ENCODE measurements at places on chromosomes 2 and 18.

DNA sequence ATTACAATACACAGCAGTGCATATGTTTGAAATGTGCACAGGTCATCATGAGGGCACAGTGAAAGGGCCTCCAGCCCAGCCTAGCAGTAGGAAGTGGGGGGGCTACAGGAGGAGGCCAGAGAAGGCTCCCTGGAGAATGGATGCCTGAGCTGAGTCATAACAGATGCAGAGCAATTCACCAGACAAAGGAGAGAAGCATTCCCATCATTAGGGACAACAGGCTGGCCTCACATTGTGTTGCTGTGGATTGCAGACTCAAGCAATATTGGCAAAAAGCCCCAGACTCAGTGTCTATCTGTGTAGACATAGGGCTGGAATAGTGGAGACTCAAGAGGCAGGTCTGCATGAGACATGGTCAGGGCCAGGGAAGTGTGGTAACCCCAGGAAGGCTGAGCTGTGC is 329.9 kb downstream of the DLGAP1 start:
- DNase-seq, result no peak

DNA sequence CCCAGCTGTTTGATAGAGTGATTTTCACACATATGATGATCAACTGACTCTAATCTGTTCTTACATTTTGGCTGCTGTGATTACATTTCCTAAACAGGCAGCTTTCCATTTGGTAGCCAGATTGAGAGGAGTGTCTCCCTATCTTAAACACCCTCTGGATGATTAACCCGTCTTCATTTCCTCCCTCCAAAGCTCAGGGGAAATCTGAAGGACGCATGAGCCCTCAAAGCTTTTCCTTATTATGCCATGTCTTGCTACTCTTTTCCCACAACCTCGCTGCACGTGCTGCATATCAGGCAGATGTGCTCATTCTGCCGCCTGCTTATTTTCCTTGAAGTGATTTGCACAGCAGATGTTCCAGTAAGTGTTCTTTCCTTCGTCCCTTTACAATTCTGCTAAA is 837.4 kb downstream of the LRRTM4 start:
- DNase-seq, result no peak

DNA sequence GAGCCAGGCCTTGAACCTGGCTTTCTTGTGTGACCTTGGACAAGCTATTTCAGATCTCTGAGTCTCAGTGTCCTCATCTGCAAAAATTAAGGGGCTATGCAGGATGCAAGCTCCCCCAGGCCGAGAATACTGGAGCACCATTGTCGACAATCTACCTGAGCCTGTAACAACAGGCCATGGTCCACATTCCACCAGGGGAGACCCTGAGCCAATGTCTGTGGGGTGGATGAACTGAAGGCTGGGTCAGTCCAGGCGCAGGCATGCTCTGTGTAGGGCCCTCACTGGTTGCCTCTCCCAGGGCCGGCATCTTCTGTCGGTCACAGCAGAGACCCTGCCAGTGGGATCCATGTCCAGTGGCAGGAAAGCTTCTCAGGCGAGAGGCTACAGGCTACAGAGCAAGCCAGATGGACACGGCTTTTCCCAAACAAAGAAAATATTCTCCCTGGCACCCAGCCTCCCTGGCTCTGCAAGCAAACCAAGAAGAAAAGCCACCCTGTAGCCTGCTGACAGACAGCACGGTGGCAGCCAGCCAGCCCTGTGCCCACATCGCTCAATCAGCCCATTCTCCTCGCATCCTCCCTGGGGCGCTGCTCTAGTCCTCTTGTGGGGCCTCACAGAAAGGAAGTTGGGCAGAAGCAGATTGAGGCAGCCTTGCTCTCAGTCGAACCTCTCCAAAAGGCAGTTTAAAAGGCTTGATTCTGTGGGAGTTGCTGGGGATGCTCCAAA is 48.7 kb upstream of the FZD7 start:
- no peak for DNase-seq

GRCh38 chr2:72145658-72146329 is 1.9 kb downstream of the CYP26B1 start:
- DNase-seq, result no peak

DNA sequence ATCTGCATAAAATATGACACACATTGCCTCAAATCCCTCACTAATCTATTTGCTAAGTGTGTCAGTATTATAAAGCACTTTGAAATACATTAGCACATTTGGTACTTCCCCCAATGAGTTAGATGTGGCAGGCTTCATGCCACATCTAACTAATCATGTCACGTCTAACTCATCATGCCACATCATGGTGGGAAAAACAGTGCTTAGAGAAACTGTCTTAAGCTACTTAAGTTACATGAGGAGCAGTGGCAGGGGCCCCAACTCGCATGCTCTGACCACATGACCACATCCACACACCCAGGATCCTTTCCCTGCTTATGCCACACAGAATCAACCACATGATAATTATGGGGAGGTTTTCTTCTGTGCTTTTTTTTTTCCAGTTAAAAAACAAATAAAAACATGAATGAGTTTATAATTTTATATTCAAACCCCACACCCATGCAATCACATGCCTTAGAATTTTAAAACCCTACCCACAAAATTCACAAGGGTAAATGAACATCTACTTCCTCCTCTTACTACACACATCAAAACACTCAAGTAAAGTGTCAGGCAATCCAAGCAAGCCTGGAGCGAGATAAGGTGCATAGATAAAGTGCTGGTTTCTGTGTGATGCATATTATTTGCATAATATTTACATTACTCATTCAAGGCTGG is 1.6 kb downstream of the ABCA12 start:
- DNase-seq, result no peak

DNA sequence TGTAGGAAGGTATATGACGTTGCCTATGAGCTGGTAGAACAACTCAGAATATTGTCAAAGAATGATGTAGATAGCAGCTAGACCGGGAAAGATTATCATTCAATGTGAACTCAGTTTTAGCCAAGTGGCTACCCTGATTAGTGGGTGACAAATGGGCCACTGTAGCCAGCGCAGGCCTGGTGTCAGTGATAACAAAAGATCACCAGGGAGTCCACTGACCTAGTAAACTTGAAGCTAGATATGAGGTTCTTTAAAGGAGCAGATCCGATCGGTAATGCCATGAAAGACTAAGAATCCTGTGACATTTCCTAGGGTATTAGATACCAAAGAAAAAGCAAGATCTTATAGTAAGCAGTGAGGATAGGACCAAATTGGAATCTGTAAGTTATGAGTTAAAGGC is 180.9 kb downstream of the GCA start:
- no peak for DNase-seq

- no peak for DNase-seq
These were observed 3.2 kb upstream of the UGT1A6 start for GRCh38 chr2:233689501-233689900.

DNA sequence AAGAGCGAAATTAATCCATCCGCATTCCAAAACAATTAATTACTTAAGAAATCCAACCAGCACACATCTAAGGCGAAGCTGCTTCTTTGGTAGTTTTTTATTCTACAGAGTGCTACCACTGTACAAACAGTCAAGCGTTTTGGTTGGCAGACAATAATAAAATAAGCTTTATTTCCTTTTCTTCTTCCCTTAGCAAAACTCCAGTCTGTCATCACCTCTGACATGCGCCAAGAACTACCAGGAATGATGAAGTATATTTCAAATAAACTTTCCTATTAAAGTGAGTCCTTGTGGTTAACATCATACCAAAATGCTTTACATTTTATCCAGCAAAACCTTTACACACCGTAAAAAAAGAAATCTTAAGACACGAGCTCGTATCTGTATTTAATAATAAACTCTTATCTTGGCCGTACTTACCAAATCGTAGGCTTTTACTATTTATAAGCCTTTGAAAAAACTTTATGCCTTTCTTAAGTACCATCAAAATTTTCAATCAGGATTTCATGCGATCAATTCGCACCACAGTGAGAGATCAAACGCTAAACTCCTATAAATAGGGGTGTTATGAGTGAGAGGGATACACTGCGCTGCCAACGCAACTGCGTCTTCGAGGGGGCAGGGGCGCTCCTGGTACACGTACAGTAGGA is 1.3 kb downstream of the ATL2 start:
- DNase-seq, result peak; percentile 22

GRCh38 chr18:75208155-75208835 is 644 bp downstream of the PTGR3 start:
- no peak for DNase-seq

- no peak for DNase-seq
These were observed 254.8 kb downstream of the TGIF1 start for GRCh38 chr18:3704556-3705344.

GRCh38 chr2:127485051-127485693 is 41.1 kb downstream of the IWS1 start:
- DNase-seq, result no peak

DNA sequence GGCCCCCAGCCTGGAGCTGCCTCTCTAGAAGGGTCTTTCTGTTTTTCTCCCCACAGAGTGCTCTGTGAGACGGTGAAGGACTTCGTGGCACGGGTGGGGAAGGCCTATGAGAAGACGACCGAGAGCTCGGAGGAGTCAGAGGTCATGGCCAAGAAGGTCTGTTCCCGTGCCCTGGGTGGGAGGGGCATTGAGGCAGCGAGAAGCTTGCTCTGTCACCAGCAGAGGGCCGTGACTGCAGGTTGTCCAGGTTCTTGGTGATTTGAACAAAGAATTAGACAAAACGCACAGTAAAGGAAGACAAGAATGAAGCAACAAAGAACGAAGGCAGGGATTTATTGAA is 93.9 kb downstream of the DGKD start:
- DNase-seq, result no peak

- no peak for DNase-seq
These were observed 86.7 kb downstream of the EPAS1 start for GRCh38 chr2:46383784-46384456.

DNA sequence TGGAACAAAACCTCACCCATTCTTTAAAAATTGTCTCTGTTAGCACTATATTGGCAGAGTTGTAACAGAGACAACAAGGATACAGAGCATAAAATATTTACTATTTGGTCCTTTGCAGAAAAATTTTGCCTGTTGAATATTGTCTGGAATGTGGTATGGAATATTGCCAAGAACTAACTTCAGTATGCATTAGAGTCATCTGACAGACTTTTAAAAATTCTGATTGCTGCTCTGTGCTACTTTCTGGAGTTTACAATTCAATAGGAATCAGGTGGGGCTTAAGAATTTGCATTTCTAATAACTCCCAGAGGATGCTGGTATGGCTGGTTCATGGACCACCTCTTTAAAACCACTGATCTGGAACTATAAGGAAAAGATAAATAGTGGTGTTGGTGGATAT is 32.8 kb upstream of the NYAP2 start:
- no peak for DNase-seq

DNA sequence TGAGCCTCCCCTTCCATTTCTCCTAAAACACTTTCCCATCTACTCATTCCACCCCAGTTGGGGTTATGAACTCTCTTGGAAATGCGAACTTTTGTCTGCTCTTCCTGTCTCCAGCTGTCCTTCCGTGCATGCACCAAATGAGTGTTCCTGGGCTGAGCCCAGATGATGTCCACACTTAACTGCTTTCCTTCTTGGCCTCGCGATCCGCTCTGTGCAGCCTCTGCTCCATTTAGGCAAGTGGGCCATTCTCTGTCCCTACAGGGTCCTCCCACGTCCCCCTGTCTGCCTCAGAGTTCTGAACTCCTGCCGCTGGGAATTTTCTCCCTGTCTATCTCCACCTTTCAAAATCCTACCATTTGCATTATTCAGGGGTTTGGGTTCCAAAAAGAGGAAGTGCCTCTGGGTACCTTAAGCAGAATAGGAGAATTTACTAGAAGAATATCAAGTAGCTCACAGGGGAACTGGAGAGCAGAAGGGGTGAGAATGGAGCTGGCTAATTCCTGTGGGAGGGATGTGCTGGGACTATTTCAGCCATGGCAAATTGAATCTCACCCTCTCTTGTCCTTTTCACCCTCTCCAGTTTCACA is 4.7 kb upstream of the NCK2 start:
- DNase-seq, result no peak

- DNase-seq, result no peak
These were observed at the start of gene GKN1 for GRCh38 chr2:68974251-68974650. TSS of gene GKN1 (plus strand) at chr2:68974636. CDS start at chr2:68974678, 42 bp downstream.

- no peak for DNase-seq
These were observed 443.4 kb downstream of the ZNF516 start for GRCh38 chr18:76051396-76052226.

DNA sequence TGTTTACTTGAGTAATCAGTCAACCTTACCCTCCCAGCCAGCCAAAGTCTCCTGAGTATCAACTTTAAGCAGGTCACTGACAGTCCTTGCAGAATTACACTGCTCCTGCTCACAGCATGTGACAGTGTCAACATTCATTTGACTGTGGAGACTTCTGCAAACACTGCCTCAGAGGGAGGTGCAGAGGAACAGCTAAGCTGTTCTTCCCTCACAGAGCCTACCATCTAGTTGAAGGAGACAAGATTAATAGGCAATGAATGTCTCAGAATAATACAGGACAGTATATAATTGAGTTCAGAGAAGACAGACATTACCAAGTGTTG is 11.9 kb downstream of the SLC14A2 start:
- no peak for DNase-seq

- DNase-seq, result no peak
These were observed 606.3 kb downstream of the METTL4 start for GRCh38 chr18:1965016-1965415.

GRCh38 chr2:171852366-171852888 is 41.6 kb downstream of the SLC25A12 start:
- no peak for DNase-seq

- DNase-seq, result no peak
These were observed 4.0 kb downstream of the CCT7 start for GRCh38 chr2:73238149-73238548.

- no peak for DNase-seq
These were observed 53.4 kb downstream of the STK25 start for GRCh38 chr2:241454837-241455485.

DNA sequence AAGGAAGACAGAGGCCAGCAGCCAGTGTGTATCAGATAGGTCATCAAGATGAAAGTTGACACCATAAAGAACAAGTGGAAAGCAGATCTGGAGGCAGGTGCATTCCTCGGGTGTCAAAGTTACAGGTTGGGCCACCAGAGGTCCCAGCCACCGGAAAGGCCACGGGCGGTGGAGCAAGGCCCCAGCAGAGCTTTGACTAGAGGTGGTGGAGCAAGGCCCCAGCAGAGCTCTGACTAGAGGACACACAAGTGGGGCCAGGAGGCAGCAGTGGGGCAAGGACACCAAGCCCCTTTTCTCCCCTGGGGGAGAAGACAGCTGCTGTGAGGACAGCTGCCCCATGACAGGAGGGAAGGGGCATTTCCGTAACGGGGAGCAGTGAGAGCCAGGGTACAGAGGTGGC is 115.1 kb downstream of the GYPC start:
- no peak for DNase-seq

GRCh38 chr2:50538147-50538546 is 493.8 kb downstream of the NRXN1 start:
- DNase-seq, result no peak
